ENCODE measurements at places on chromosomes 11 and 22.

GRCh38 chr22:17472932-17473331 lies 90.4 kb upstream of the SLC25A18 start:
- DNase-seq: no peak

DNA sequence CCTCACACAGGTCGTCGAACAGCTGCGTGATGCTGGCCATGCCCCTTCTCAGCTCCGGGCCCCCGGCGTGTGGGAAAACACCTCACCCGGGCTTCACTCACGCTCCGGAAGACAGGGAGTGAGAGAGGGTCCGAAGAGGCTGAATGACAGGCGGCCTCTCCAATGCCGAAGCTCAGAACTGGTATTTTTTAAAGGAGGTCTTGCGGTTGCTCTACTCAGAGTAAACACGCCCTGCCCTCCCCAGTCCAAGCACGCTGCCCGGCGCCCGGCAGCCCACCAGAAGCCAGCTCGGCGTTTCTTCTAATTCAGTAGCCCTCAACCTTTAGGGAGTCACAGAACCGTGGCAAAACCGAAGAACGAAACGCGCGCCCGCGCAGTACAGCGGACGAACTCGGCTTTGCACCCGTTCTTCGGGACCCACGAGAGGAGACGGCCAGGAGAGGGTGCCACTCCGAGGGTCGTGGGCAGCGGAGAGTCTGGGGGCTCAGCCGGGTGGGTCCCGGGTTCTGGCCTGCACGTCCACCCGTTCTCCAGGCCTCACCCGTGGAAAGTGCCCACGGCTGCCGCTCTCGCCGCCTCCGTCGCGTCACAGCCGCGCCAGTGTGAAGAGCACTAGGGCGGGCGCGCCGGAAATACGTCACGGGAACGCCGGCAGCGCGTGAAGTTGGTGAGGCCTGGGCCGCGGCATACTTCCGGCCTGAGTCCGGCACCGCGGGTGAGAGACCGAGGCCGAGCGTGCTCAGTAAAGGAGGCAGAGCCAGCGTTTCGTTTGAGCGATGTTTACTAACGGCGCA lies at the start of gene TUBGCP6:
TSS of gene TUBGCP6 (minus strand) at position 604 of the 794 bp plus-strand sequence. CDS start at position 40, 564 bp downstream.
- DNase-seq: peak; percentile 62

GRCh38 chr11:118625036-118625690 lies 17.7 kb downstream of the PHLDB1 start:
- no peak for DNase-seq

GRCh38 chr22:46813816-46814597 lies 51.6 kb downstream of the TBC1D22A start:
- no peak for DNase-seq

DNA sequence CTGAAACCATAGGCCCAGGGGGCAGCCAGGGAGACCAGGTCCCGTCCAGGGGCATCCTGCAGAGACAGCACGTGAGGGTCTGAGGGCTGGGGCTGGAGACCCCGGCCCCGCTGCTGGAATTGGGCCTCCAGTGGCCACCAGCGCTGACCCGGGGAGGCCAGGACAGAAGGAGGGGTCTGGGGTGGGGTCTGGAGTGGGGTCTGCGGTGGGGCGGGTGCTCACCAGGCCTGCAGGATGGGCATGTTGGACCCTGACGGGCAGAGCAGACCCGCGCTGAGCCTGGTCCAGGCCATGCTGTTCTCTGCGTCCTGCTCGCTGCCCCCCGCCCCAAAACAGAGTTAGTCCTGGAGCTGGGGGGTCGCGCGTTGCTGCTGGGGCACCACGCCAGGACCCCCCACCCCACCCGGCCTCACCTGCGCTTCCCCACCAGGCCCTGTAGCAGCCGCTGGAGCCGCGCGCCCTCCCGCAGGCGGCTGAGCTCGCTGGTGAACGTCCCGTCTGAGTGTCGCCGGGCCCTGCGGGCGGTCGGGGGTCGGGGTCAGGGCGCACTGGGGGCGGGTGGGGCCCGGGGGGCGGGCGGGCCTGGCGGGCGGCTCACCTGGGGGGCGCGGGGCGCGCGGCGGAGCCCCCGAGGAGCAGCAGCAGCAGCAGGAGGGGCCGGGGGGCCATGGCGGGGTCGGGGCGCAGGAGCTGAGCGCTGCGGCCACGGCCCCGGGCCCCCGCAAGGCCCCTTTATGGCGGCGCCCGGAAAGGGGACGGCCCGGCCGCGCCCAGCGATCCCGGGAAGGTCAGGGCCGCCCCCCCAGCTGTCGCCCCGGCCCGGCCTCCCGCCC lies at the start of gene SCT:
TSS of gene SCT (minus strand) at position 707 of the 833 bp plus-strand sequence. CDS start at position 669, 38 bp downstream.
- no peak for DNase-seq

GRCh38 chr11:615504-616319 lies at the start of gene IRF7:
TSS of gene IRF7 (minus strand) at chr11:615950. CDS start at chr11:615364, 586 bp downstream.
- DNase-seq: no peak

GRCh38 chr11:57775491-57775890 lies 13.9 kb downstream of the CTNND1 start:
- DNase-seq: no peak

DNA sequence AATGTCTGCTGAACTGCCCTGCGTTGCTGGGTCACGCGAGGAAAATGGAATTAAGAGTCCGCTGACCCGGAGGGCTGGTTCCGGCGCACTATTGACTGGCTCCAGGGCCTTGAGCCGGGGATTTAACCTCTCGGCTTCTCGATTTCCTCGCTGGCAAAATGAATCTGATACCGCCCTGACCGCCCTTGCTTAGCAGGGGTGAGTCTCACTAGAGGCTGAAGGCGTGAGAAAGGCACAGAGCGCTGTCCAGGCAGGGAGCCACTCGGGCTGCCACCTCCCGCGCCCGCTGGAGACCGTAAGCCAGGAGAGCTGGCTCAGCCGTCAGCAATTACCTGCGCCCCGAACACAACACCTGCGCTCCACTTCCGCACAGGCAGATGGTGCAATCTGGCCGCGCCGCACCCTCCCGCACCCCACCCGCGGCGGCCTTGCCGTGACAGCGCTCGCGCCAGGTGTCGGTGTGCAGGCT lies 65.6 kb downstream of the BUD13 start:
- DNase-seq: no peak

Data from D721Med (cell line).